ENCODE measurements at places on chromosomes 11 and 22.

DNA sequence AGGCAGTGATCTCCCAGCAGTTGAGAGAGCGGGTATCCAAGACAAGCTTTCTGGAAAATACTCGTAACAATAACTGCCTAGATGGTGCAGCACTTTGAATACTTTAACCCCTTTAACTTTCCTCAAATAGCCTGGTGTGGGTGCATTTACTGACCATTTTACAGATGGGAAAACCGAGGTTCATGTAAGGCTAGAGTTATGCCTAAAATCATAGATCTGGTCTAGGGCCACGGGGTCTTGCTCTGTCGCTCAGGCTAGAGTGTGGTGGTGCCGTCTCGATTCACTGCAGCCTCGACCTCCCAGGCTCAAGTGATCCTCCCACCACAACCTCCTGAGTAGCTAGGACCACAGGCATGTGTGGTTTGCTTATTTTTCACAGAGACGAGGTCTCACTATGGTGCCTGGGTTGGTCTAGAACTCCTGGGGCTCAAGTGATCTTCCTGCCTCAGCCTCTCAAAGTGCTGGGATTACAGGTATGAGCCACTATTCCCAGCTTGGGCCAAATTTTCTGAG, 269.2 kb upstream of the SYN3 start:
- no peak for DNase-seq

- DNase-seq, result no peak
Measured at GRCh38 chr11:1488575-1489180, 2.1 kb upstream of the MOB2 start.

GRCh38 chr11:30914143-30914762, 328.1 kb upstream of the MPPED2 start:
- DNase-seq, result no peak

- DNase-seq, result no peak
Measured at GRCh38 chr22:44599500-44600140, 101.6 kb upstream of the RTL6 start.

DNA sequence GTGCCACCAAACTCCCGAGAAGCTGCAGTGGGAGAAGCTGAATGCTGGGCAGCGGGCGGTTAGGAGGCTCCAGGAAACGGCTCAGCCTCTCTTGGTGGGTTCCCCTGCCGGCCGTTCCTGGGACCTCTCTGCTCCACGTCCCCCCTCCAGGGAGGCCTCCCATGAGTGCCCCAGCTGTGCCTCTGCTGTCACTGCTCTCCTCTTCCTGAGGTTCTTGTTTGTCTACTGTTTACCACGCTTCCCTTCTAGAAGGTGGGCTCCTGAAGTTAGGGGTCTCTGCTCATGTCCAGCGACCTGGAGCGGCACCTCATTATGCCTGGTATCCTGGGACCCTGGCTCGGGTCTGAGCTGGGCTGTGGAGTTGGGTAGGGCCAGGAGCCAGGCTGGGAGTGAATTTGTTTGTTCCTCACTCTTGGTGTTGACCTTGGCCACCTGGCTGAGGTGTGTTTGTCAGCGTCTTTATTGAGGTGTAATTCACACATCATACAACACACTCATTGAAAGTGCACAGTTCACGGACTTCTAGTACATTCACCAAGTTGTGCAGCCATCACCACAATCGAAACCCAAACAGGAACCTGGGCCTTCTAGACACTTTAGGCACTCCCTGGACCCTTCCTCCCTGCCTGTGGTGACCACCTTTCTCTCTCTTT, 37.8 kb upstream of the GRAMD4 start:
- DNase-seq, result no peak

DNA sequence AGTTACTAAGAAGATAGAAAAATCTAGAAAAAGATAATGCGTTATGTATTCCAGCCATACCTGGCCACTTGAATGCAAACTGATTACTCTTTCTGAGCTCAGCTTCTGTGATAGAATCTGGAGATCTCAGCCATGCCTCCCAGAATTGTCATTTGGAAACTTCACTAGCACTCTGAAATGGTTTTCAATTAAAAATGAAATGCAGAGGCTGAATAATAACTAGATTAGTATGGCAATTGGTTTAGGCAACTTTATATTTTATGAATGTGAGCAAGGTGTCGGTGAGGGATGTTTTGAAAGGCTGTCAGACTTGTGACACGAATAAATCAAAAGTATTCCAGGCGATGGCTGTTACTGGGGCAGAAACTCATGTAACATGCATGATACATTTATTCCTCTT, 128.8 kb upstream of the SORL1-AS1 start:
- DNase-seq, result no peak

GRCh38 chr22:17738386-17739128, 35.7 kb downstream of the BID start:
- no peak for DNase-seq

- no peak for DNase-seq
Measured at GRCh38 chr11:111525456-111525855, 10.9 kb downstream of the HOATZ start.

DNA sequence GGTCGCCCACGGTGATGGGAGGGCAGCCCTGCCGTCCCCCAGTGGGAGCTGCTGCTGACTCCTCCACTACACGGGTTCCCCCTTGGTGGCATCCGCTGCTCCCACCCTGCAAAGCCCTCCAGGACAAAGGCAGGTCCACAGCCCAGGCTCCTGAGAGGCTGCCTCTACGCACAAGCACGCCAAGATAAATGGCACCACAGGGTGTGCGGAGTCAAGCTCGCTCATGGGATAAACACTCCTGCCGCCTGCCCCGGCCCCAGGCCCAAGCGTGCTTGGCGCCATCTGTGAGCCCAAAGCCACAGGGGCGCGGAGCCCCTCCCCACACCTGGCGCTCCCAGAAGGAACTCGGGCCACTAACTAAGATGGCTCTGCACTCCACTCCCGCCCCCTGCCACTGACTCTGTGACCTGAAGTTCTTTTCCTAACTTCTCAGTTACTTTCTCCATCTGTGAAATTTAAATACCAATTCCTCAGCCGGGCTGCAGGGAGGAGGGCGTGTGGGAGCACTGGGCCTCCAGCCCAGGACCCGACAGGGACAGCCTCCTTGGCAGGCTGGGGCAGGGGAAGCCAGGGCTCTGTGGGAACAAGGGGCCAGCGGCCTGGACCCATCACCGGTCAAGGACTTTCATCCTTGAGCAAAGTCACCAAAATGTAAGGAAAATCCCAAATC, 14.9 kb downstream of the EHD1 start:
- no peak for DNase-seq

- DNase-seq, result no peak
Measured at GRCh38 chr11:108666373-108666772, 1.5 kb downstream of the DDX10 start.

GRCh38 chr11:119282495-119282894, 34.4 kb downstream of the MCAM start:
- no peak for DNase-seq

- DNase-seq, result no peak
Measured at GRCh38 chr22:49779211-49779610, 48.5 kb downstream of the BRD1 start.

- no peak for DNase-seq
Measured at GRCh38 chr11:110199184-110199981, 97.0 kb downstream of the RDX start.

- no peak for DNase-seq
Measured at GRCh38 chr22:23751441-23751996, 607 bp upstream of the ZNF70 start.

- no peak for DNase-seq
Measured at GRCh38 chr11:8011981-8012444, 24.9 kb downstream of the EIF3F start.

DNA sequence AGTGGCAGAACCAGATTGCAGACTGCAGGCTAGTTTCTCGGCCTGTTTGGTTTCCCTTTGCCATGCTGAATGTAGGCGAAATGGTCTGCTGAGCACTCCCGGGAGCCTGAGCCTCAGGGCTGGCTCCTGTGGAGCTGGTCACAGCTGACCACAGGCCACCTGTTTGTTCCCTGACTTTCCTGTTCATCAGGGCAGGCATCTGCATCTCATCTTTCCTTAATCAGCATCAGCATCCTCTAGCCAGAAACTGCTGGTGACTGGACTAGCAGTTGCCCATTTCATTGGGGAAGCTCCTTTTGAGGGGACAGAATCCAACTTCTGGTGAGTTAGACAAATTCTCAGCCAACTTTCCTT, 20.2 kb upstream of the C11orf96 start:
- no peak for DNase-seq

- DNase-seq, result no peak
Measured at GRCh38 chr11:8108421-8108820, 27.4 kb downstream of the TUB start.

DNA sequence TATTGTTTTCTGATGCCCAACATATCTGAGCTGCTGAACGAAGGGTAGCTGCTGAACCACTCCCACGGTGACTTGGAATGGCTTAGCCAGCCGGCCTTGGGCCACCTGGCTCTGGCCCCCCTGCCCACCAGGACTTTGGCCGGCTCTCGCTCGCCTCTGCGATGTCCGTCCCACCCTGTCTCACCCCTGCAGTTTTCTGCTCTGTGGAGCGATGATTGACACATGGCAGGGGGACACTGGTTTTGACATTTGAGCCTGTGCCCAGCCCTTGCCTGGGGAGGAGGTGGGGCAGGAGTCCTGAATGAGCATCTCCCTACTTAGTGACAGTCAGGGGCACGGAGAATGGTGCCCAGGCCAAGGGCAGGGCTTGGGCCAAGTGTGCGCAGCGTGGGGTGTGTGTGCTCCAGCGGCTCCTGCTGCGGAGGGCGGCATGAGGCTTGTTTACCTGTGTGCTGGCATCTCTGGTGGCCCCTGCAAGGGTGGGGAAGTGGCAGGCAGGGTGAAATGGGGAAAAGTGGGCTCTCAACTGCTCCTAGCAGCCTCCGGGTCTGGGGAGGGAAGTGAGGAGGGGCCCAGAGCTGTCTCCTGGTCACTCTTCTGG, 15.7 kb upstream of the CDKN1C start:
- no peak for DNase-seq

GRCh38 chr11:130485983-130486382, 37.5 kb downstream of the ADAMTS15 start:
- DNase-seq, result no peak

DNA sequence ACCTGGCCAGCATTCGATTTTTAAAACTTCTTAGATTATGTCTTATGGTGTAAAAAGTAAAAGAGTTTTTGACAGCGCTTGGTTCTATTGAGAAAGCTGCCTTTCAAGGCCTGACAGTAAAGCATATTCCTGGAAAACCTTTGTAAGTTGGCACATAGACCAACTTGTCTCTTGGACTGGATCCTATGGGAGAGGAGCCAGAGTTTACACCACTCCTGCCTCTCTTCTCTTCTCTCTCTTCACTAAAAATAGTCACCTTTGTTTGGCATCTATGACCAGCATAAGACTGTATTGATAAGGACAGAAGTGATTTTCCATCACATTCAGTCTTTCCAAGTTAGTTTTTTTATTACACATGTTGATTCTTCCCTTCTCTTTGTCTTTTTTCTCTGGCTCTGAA, 33.7 kb downstream of the CSRP3 start:
- no peak for DNase-seq

GRCh38 chr22:48090332-48090672, 1327.9 kb downstream of the TBC1D22A start:
- DNase-seq, result no peak

DNA sequence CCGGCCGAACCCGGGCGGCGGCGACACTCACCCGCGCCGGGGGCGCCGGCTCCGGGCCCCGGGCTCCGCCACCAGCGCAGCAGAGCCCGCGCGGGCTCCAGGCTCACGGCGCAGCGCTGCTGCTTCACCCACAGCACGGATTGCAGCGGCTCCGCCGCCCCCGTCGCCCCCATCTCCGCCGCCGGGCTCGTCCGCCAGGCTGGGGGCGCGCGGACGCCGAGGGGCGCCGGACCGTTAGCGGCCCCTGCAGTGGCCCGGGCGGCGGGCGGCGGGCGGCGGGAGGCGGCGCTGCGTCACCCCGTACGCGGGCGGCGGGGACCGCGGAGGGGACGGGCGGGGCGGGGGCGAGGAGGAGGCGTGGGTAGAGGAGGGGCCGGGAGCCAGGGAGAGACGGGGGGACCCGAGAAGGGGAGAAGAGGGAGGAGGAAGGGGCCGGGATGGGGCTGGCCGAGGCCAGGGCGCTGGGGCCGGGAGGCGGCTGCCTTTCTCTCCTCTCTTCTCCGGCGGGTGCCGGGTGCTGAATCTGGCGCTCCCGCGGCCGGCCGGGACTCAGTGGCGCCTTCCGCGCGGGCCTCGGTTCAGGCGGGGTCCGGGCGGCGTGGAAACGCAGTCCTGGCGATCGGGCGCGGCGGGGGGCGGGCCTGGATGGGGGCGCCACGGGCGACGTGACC, at the start of gene CERK:
Gene CERK, minus strand, starts transcription at position 277 of the 671 bp plus-strand sequence. Its CDS starts 104 bp downstream, at position 173.
- DNase-seq, result peak; percentile 70

DNA sequence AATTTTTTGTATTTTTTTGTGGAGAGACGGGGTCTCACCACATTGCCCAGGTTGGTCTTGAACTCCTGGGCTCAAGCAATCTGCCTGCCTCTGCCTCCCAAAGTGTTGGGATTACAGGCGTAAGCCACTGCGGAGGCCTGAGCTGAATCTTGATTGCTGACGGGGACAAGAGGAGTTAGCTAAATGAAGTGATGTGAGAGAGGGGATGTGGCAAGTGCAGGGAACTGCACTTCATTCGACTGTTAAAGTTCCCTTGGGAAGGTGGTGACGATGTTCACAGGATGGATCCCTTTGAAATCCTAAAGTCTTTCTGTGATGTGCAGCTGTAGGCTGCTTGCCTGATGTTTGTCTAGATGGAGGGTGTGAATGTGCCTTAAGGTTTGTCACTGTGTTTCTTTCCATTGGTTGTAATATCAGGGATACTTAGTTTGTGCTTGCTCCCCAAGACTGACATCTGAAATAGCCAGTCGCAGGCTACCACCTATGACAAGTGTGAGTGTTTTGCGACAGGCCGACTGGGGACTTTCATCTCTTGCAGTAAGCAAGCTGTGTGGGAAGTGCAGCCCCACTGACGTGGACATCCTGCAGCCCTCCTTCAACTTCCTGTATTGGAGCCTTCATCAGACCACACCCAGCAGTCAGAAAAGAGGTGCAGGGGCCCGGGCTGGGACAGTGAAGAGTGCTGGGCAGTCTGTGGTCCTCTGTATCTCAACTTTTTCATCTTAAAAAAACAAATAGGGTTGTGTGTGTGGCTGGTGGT, 19.6 kb upstream of the CCDC134 start:
- peak; percentile 64 for DNase-seq

- DNase-seq, result no peak
Measured at GRCh38 chr11:64655941-64656601, 65.1 kb downstream of the SLC22A12 start.
